ENCODE measurements at places on chromosomes 6 and 20.

DNA sequence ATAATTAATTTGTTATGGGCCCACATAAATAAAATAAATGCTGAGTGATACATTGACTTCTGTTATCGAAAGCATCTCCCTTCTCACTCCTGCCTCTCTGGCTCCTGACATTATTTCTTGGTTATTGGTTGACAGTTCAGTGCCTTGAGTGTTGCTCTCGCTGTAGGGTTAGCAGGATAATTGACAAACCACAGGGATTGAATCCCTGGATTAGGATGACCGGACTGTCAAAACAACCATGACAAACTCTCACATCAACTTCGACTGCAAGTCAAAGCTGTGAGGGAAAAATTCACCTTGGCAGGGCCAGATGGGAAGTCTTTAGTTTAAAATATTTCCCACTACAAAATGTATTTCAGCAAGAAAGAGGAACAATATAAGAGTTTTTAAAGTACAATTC is 245.4 kb upstream of the TFAP2D start:
- no peak for DNase-seq

DNA sequence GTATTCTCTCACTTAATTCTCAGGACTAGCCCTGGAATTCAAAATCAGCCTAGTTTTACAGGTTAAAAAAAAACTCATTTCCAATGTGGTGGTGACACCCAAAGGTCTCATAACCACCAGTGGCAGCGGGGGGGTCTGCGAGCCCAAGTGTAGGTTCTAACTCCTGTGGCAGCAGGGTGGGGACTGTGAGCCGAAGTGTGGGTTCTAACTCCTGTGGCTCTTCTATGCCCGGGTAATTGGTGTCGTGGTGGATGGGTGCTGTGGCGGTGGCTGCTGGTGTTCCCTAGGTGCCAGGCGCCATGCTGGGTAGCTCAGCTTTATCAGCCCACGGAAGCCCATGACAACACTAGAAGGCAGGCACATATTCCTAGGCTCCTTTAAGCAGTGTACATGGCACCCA is 4.9 kb upstream of the ANKRD60 start:
- DNase-seq, result no peak

- no peak for DNase-seq
Measured at GRCh38 chr6:8829796-8830195, 394.5 kb upstream of the SLC35B3 start.

- DNase-seq, result no peak
Measured at GRCh38 chr6:166204852-166205650, 37.4 kb upstream of the TBXT start.

GRCh38 chr6:14664112-14664601 is 546.6 kb downstream of the CD83 start:
- no peak for DNase-seq

GRCh38 chr20:23106271-23106851 is 20.2 kb upstream of the CD93 start:
- DNase-seq, result peak; percentile 57

GRCh38 chr6:45677381-45678284 is 299.9 kb upstream of the SUPT3H start:
- no peak for DNase-seq

- peak; percentile 89 for DNase-seq
Measured at GRCh38 chr6:169959136-169960002, 207.9 kb downstream of the ERMARD start.

DNA sequence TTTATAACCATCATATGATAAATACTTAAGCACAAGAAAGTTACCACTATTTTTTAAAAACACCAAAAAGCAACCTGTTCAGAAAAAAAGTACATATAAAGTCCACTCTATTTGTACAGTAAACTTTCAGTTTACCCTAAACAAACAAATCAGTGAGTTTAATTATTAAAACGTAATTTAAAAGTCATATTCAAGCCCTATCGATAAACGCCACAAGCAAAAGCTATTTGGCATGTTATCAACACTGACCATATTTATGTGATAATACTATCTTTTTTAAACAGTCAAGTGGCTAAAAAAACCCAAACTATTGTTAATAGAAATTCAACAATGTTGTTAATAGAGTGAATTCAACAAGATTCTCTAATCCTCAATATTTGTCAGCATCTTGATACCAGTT is 1.9 kb downstream of the KATNA1 start:
- DNase-seq, result no peak

- peak; percentile 95 for DNase-seq
Measured at GRCh38 chr6:21593412-21593926, at the start of gene SOX4. Gene SOX4, plus strand, starts transcription at chr6:21593751. Its CDS starts 784 bp downstream, at chr6:21594535.

GRCh38 chr20:8967641-8968245 is 101.1 kb upstream of the PLCB4 start:
- DNase-seq, result no peak

DNA sequence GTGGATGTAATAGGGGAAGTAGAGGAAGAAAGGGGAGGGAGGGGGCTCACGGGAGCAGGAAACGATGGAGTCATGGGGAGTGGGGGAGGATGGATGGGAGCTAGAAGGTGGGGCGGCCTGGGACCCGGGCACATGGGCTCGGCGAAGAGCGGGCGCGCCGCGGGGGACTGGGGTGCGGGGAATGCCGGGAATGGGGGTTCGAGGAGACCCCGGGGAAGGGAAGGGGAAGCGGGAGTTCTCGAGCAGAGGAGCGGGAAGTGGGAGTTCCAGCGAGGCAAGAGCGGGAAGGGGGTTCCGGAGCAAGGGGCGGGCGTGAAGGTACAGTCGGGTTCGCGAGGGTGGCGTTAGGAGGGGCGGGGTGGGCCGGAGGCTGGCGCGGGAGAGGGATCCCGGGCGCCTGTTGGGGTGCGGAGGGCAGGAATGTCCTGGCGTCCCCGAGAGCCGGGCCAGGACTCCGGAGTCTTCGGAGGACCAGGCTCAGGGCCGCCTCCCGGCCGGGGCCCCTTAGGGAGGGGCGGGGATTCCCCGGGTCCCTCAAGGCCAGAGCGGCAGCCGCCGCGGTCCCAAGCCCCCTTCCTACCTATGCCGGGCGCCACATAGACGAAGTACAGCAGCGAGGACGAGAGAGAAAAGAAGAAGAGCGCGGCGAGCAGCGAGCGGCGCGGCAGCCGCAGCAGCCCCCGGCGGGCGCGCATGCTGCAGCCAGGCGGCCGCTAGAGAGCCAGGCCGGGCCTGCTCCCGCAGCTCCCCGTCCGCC is 504 bp downstream of the B4GALT5 start:
- no peak for DNase-seq

- no peak for DNase-seq
Measured at GRCh38 chr6:102154176-102154575, 760.7 kb downstream of the GRIK2 start.

GRCh38 chr20:48899881-48900280 is 21.6 kb upstream of the ARFGEF2 start:
- no peak for DNase-seq

DNA sequence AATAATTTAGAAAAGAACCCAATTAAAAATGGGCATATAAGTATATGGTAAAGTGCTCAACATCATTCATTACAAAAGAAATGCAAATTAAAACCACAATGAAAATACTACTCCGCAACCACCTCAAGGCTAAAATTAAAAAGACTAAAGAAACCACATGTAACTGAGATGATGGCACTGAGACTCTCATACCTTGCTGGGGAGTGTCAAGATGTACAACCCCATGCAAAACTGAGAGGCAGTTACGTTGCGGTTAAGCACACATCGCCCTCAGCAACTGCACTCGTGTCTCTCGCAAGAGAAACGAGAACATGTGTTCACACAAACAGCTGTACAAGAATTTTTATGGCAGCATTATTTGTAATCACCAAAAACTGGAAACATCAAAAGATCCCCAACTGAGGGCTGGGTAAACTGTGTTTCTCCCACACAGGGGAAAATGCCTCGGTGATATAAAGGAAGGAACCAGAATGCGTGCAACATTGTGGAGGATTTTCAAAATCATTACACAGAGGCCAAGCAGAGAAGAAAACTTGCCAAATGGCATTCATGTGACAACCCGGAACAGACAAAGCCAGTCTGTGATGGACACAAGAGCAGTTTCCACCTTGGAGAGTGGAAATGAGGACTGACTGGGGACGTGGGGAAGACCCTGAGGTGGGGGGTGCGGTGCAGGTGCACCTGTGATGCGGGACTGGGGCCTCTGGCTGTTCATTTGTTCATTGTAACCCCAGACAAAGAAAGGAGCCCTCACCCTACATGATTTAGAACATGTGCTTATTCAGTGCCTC is 144.9 kb downstream of the WDR27 start:
- no peak for DNase-seq

GRCh38 chr20:35311822-35312221 is 19.6 kb upstream of the FAM83C start:
- DNase-seq, result no peak

- DNase-seq, result no peak
Measured at GRCh38 chr20:57425150-57426013, 34.2 kb downstream of the RBM38 start.

- no peak for DNase-seq
Measured at GRCh38 chr6:75892384-75892783, 143.3 kb downstream of the MYO6 start.

DNA sequence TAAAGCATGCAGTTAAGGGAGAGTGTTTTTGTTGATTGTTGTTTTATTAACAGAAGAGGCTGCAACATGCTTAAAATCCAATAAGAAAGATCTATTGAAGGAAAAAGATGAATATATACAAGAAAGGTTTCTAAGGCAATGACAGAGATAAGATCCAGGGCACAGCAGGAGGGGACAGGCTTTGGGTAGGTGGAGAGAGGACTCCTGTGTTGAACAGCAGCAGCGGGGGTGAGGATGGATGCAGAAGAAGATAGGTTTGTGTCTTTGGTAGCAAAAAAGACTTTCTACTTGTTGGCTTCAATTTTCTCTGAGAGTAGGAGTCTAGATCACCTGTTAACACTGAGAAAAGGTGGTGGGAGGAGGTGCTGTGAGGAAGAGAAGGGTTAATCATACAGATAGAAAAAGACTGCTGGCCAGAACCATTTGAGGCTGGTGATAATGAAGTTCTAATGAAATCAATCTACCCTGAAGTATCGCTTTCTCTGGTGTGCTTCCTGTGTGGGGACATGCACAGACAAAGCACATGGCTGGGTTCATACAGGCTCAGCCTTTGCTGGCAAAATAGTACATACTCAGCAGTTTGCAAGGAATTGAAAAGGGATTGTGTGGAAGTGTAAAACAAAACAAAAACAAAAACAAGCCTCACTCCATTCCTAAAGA is 17.2 kb upstream of the DST start:
- DNase-seq, result no peak

DNA sequence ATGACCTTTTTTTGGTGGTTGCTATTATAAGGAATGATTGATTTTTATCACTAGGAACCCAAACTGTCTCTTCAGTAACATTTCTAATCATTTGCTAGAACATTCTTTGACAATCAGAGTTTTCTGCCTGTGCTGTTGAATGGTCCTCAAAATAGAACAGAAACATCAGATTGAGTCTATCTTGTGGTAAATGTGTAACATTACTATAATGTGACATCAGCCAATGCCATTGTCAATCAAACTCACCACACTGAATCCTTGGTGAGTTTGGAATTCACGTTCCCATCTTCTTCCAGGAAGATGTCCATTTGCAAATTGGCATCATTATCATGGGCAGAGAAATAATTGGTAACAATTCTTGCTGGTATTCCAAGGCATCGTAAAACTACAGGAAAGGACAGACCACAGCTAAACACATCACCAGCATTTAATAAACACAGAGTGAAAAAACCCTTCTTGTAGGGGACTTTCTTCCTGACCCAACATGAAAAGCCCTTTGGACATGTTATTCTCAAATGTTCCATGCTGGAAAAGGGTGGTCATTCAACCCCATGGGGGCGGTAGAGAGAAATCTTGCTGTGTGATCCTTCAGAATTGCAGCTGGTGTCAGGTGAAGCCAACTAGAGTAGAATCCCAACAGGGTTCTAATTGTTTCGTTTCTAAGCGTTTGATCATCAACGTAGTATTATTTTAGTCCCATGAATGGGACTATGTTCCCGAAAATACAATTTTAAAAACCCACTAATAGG is 98.5 kb downstream of the F13A1 start:
- DNase-seq, result no peak

DNA sequence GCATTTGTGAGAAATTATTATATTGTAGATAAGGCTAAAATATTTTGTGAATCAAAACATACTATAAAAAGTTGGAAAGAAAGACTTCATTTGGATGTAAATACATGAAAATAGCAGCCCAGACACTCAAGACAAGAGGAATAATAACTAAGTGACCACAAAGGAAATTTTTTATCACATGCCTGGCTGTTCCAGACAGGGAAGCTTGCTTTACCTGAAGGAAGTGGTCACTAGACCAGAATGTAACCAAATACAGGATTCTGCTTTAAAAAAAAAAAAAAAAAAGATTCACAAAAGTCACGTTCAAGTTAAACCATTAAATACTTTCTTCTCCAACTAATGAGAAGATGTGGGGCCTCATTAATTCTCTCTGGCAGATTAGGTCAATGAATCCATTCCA is 9.3 kb upstream of the HLA-DQB2 start:
- no peak for DNase-seq

DNA sequence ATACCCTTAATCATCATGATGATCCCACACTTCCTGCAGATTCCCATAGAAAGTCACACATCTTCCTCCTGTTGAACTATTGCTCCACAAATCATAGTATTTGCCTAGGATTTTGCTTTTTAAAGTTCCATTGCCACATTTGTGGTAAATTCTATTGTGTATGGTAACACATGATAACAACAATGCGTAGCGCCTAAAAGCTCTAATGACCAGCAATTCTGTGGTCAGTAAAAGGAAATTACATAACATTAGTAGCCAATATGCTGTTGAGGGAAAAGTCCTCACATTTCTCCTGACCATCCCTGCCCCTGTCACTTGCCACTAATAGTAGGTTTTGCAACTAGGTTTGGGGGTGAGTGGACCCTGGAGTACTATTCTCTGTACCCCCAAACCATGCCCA is 31.8 kb upstream of the PDE7B start:
- DNase-seq, result no peak

DNA sequence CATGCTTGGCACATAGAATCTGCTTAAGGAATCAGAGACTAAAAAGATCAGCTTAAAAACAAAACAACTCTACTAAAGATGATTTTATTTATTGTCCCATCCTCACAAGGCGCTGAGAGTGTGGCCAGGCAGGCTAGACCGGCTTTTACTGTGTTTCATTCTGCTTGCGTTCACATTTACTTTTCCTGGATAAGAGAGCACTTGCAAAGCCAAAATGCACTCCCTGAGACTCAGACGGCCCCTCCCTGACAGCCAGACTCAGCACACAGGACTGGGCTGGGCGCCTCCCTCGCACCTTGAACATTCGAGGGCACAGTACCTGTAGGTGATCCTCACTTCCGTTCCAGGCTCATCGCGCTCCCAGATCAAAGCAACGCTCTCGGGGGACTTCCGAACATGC is 10.2 kb downstream of the ACSS1 start:
- DNase-seq, result no peak

DNA sequence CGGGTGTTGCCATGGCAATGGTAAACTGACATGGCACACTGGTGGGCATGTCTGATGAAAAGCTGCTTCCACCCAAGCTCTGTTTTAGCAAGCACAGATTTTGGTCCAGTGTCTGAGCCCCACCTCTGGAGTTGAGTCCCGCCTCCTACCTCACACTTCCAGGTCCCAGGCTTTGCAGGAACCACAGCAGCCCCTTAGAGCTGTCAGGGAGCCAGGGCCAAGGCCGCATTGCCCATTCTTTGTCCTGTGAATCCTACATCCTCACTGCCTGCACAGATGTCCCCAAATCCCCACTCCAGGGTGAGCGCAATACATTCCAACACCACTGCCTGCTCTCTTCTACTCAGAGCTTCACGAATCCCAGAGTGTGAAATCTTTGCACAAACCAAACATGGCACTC is 292.2 kb downstream of the PREX1 start:
- DNase-seq, result no peak

Data from SHP77 treated with DMSO at 0.1 percent for 48 hours (cell line).